ENCODE measurements at places on chromosomes 13 and 19.

DNA sequence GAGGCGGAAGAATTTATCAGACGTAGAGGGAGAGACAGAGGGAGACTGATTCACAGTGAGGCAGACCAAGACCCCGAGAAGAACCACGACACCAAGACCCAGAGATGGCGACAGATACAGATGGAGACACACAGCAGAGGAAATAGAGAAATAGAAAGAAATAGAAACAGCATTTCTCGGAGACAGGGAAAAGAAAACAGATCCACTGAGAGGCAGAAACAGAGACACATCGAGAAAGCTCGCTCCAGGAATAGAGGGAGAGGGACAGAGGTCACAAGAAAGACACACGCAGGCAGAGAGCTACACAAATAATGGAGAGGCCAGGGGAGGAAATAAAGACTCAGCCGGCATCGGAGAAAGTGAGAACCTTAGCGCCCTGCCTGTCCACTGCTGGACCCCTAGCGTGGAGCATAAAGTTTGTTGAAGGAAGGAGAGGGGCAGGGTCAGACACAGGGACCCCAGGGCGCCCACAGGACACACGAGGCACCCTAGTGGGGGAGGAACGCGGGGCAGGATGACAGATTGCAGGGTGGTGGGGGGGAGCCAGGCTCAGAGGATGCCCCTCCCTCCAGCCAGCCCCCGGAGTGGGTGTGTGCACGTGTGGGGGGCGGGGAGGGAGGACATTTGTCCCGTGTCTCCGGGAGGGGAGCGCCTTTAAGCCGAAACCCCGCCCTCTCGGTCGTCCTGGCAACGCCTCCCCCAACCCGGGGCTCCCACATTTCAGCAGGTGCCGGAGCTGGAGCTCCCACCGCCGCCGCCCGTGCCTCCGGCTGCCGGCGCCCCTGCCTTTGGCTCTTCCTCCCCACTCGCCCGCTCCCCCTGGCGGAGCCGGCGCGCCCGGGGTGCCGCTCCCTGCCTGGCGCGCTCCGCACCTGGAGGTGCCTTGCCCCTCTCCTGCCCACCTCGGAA lies at the start of gene PRKCG:
TSS of gene PRKCG (plus strand) at position 716 of the 909 bp plus-strand sequence. CDS start 298 bp downstream, outside the sequence.
- DNase-seq: peak; percentile 29

DNA sequence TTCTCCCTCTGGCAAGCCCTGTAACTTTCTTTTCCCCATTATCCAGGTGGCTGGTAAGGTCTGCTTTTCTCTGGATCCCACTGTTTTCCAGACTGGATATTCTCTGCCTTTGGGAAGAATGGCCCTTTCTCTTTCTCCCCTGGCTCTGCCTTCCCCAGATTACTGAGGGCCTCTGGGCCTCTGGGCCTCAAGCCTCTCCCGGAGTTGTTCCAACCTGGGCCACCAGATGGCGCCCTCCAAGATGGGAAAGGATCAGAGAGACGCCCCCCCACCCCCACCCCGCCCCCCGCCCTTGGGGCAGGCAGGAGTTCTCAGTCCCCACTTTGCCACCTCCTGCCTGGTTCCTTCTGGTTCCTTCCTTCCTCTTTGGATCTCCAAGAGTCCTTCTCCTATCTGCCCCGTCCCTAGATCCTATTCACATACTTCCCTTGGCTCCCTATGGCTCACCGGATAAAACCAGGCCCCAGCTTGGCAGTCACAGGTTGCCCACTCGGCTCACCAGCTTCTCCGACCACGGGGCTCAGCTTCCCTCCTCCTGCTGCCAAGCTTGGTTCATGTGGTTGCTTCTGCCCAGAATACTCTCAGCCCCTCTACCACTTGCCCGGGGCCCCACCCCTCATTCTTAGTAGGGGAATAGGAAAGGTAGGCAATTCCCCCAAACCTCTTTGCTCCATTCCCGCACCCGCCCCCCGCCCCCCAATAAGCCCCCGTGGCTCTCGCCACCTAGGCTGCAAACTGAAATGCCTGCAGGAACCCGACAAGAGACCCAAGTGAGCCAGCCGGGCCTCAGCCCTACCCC lies 13.1 kb downstream of the EPS8L1 start:
- DNase-seq: peak; percentile 73

GRCh38 chr13:75225288-75226032 lies 256.5 kb downstream of the TBC1D4 start:
- DNase-seq: no peak

- no peak for DNase-seq
Measured at GRCh38 chr13:24724714-24725113, 39.3 kb upstream of the RNF17 start.

- no peak for DNase-seq
Measured at GRCh38 chr13:75202981-75203380, 279.0 kb downstream of the TBC1D4 start.

GRCh38 chr13:27631665-27632064 lies 10.0 kb downstream of the POLR1D start:
- DNase-seq: no peak

- DNase-seq: no peak
Measured at GRCh38 chr19:17246681-17247425, 1.1 kb upstream of the NR2F6 start.

DNA sequence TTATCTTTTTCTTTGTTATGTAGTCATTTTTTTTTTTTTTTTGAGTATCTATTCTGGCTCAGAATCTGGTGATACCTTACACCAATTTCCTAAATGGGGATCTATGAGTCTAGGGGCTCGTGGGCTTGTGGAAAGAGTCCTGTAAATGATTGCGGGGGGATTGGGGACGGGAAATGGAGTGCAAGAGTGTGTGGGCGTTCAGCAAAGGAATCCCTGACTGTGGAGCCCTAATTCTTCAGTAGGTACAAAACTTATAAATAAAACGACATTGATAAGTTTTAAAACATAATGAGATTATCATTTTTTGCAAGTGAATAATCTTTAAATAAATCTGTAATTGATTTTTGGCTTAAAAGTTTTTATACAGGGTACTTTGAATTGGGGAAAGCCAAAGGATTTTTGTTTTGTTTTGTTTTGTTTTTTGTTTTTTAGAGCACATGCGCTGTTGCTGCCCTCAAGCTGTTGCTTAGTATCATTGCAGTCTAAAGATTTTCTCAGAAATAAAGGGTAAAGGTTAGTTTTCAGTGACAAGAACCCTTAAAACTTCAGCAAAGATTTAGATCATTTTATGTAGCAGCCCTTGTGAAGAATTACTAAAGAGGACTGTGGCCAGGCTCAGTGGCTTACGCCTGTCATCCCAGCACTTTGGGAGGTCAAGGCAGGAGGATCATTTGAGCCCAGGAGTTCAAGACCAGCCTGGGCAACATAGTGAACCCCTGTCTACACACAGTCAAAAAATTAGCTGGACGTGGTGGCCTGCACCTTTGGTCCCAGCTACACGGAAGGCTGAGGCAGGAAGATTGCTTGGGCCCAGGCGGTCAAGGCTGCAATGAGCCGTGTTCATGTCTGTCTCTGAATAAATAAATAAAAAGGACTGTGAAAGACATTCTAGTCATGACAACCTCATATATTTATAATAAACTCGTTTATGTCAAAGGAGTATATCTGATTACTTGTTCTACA lies 1.7 kb downstream of the ERCC5 start:
- DNase-seq: no peak
